ENCODE measurements at places on chromosomes 7 and 10.

- no peak for DNase-seq
These were observed 67.1 kb upstream of the HABP2 start for GRCh38 chr10:113485736-113486135.

GRCh38 chr7:2124604-2125345 lies 108.0 kb downstream of the MAD1L1 start:
- DNase-seq = no peak

DNA sequence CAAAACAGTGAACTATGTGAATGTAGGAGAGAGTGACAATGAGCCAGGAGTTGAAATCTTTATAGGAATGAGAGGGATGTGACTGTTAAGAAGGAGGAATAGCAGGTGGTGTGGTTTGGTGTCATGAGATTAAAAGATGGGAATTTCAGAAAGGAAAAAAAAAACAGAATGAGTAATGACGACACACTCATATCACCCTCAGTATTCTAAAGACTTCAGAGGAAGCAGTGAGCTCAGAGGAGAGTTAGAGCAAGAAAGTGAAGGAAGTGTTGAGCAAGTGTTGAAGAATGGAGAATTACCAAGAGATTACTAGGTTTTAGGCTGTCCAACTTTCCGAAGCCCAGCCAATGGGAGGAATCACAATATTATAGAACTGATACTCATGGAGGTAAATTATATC lies 220.5 kb upstream of the HGF start:
- DNase-seq = no peak

DNA sequence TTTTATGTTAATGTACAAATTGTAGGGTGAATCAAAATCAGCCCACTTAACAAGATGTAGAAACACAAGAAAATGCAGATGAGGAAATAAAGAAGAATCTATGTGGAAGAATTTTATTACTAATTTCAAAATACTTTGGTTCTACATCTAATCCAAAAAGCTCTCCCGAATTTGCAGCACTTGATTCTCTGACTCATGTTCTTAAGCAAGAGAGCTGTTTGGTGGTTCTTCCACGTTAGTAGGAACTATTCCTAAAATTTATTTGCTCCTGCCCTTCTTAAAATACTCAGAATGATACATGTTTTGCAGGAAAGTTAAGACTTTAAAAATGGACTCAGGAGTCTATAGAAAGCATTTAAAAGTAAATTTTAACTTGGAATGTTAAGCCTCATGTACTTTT lies 91.8 kb downstream of the ZMYND11 start:
- no peak for DNase-seq

- DNase-seq = no peak
These were observed 45.4 kb downstream of the NKX6-2 start for GRCh38 chr10:132740588-132740987.

DNA sequence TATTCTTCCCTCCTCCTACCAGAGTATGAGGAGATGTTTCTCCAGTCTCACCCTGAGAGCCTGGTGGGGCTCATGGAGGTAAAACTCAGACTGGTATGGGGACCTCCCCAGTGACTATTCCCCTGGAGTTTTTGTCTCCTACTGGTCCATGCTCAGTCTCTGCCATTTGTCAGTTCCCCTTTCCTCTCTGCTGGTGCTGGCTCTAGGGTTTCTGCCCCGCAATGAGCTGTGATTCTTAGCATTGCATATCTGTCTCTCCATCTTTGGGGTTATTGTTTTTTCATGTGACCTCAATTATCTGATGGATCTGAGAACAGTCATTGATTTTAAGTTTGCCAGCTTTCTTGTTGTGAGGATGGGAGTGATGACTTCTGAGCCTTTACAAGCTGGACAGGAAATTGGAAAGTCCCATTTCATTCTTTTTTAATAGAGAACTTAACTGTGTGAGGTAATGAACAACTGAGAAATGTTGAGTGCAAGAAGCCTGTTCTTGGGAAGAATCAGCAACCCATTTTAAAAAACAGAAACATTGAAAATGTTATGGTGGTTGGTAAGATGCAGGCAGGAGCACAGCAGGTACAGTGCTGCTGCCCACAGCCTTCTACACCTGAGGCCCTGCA lies 26.9 kb downstream of the NACAD start:
- DNase-seq = no peak

- no peak for DNase-seq
These were observed 559.6 kb downstream of the GATA3 start for GRCh38 chr10:8614054-8614565.

- no peak for DNase-seq
These were observed 27.9 kb upstream of the CCDC7 start for GRCh38 chr10:32417911-32418547.

GRCh38 chr7:43302773-43303460 lies 190.5 kb downstream of the HECW1 start:
- DNase-seq = no peak

GRCh38 chr10:4108693-4109092 lies 323.7 kb upstream of the KLF6 start:
- DNase-seq = no peak

DNA sequence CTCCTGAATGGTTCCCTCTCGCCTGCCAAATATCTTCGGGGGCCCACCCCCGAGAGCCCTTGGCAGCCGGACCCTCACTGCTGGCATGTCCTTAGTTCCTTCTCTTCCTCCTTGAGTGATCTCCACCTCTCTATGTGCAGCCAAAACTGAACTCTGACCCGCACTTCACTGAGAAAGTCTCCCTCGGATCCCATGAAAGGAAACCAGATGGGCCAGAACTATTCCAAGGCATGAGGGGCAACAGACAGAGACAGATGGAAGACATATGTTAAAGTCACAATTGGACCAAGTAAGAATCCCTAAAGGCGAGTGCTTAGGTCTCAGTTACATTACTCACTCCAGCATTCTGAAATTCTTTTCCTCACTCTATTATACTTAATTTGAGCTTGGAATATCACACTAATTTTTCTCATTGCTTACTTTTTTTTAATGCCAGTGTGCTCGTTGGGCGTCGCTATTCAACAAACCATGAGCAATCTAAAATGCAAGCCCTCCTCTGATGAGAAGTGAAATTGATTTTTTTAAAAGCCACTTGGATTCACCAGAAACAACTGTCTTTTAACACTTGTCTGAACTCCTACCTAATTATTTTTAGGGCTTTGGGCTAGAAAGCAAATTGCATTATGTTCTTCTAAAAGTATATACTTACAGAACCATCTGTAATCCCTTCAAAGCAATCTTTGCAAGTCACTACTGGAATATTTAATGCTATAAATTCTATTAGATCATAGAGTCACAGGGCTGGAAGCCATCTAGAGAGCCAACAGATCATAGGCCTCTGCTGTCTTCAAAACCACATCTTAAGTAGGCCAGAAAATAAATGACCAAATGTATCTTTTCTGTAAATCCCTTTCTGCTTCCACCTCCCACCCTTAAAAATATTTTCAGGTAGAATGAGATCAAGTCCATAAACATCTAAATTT lies 43.3 kb upstream of the EZH2 start:
- no peak for DNase-seq

DNA sequence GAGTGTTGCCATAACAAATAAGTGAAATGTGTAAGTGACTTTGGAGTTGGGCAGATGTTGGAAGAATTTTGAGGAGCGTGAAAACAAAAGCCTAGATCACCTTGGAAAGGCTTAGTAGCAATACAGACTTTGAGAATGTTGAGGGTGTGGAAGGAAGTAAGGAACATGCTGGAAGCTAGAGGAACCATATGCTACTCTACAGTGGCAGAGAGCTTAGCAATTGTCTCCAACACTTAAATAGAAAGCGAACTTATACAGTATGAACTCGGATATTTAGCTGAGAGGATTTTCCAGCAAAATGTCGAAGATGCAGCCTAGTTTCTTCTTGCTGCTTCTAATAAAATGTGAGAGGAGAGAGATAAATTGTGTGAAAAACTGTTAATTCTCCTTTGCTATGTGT lies 271.2 kb downstream of the ADRA2A start:
- no peak for DNase-seq

DNA sequence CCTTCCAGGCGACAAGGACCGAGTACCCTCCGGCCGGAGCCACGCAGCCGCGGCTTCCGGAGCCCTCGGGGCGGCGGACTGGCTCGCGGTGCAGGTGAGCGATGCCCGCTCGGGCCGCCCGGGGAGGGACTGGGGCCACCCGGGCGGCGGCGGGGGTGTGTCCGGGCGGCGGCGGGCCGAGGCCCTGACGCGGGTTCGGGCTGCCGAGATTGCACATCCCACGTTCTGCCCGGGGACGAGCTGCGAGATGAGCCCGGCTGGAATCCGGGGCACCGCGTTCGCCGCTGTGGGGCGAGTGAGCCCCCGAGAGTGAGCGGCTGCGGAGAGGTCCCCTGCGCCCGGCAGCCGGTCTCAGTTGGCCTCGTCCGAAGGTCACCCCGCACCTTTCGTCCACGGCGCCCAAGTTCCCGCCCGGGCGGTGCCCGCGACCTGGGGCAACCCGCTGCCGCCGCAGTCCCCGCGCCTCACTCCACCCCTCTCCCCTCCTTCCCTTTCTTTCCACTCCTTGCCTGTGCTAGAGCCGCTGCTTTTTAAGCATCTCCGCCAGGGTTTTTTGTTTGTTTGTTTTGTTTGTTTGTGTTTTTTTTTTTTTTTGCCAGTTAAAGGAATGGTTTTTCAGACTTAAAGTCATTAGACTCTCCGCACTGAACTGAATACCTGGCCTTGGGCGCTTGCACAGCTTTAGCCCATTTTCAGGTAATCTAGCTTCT lies 515 bp downstream of the RALA start:
- DNase-seq = no peak

DNA sequence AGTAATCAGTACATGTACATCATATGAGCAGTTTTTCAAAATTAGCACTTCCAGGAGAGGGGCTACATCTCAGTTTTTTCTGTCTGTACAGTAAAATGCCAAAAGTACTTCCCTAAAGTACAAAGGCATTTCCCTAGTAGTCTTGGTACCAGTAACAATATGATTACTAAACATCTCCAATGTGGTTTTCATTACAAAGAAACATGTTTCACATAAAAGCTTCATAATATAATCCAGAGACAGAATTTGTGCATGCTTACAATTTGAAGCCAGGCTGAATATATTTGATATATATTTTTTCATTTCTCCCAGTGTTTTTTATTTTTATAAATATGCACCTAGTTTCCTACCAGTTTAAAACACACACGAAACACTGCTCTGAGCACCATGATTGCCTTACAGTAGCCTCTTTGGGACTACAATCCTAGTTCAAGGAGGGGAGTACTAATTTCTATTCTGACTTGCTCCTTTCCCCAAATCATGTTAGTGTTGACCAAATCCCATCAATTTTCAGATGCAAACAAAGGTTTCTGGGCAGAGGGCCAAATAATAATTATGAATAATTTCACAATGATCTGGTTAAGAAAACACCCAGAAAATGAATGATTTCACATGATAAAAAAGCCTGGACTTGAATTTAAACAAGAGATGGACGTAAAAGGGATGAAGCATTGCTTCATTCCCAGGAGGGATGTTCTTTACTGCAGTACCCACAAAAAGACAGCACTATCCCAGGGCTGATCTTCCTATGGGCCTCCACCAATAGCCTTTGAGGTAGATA lies 201.3 kb downstream of the SLC25A13 start:
- DNase-seq = no peak

DNA sequence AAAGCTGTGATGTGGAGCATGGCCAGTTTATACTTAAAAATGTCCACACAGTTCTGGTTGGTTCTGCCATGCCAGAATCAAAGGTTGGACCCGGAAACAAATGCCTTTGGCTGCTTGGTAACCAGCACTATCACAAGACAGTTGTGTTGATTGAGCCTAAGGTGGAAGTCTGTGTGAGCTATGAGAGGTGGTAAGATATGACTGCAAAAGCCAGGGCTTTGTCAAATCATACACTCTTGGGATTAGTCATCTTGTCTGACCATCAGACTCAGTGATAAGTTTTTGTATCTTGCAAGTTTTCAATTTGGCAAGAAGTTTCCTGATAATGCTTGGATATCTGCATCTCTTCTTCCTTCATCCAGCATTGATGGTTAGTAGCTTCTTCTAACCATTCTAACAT lies 35.5 kb downstream of the GPR141 start:
- no peak for DNase-seq

GRCh38 chr7:151383638-151384351 lies 26.0 kb downstream of the WDR86 start:
- no peak for DNase-seq

GRCh38 chr7:135239263-135239662 lies 5.6 kb downstream of the STRA8 start:
- no peak for DNase-seq

Data from stimulated activated CD4-positive, alpha-beta T cell treated with anti-CD3 and anti-CD28 coated beads, Interleukin-15, amount 100 ng/mL, for 1 hour (primary cell).